ENCODE measurements at places on chromosomes 6 and 20.

- peaks cover 19% of the 10 kb centered on the region for H3K4me1 ChIP-seq
- peak overlapping the region; percentile 93 for H3K27ac ChIP-seq
- H3K27me3 ChIP-seq = no peaks in the 10 kb centered on the region
- H3K36me3 ChIP-seq = no peaks in the 10 kb centered on the region
These were observed 144.4 kb downstream of the AIG1 start for GRCh38 chr6:143205131-143205535.

- no peaks in the 10 kb centered on the region for H3K4me1 ChIP-seq
- no peak overlapping the region for H3K27ac ChIP-seq
- H3K4me3 ChIP-seq = no peak overlapping the region
- no peaks in the 10 kb centered on the region for H3K27me3 ChIP-seq
These were observed 47.9 kb upstream of the CCDC167 start for GRCh38 chr6:37547564-37548061.

DNA sequence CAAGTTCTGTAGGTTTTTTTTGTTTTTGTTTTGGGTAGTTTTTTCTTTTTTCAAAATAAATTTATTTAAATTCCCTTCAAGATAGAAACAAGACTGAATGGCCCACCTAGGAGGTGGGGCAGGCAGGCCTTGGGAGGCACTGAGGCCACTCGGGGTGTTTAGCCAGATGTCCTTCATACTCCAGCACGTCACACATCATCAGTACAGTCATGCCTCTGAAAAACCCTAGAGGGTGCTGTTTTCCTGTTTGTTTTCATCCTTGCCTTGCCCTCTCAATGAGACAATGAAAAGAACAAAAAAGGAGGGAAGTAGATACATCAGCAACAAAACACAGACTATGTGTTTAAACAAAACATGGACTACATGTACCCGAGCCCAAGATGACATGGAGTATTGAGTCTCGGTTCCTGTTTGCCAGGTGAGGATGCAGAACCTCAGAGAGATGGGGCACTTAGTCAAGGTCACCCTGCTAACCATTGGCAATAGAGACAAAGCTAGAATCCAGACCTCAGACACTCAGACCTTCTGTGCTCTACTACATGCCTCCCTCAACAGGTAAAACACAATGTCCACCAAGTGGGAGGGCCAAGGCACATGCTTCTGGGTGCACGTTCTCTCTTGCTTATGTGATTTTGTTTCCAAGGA, 26.8 kb upstream of the CLIC5 start:
- no peaks in the 10 kb centered on the region for H3K36me3 ChIP-seq
- H3K4me3 ChIP-seq = no peak overlapping the region
- peak; percentile 8 for DNase-seq
- H3K27ac ChIP-seq = no peak overlapping the region
- no peaks in the 10 kb centered on the region for H3K4me1 ChIP-seq

DNA sequence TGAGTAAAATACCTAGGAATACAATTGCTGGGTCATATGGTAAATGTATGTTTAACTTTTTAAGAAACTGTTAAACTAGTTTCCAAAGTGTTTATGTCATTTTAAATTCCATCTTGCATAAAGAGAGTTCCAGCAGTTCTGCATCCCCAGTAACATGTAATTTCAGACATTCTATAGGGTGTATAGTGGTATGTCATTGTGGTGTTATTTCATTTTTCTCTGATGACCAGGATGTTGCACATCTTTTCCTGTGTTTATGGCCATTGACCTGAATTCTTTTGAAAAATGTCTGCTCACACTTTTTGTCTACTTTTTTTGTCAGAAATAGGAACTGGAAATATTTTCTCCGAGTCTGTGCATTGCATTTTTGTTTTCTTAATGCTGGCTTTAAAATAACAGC, 128.9 kb downstream of the TMEM200A start:
- H3K27me3 ChIP-seq = no peaks in the 10 kb centered on the region
- DNase-seq = no peak
- no peaks in the 10 kb centered on the region for H3K36me3 ChIP-seq
- no peak overlapping the region for H3K27ac ChIP-seq

GRCh38 chr6:124869416-124869815, 92.8 kb upstream of the RNF217 start:
- no peaks in the 10 kb centered on the region for H3K27me3 ChIP-seq
- no peaks in the 10 kb centered on the region for H3K36me3 ChIP-seq
- no peak overlapping the region for H3K4me3 ChIP-seq
- H3K27ac ChIP-seq = no peak overlapping the region
- no peaks in the 10 kb centered on the region for H3K4me1 ChIP-seq

Data from SK-N-SH (cell line).